ENCODE measurements at places on chromosomes 5 and 9.

DNA sequence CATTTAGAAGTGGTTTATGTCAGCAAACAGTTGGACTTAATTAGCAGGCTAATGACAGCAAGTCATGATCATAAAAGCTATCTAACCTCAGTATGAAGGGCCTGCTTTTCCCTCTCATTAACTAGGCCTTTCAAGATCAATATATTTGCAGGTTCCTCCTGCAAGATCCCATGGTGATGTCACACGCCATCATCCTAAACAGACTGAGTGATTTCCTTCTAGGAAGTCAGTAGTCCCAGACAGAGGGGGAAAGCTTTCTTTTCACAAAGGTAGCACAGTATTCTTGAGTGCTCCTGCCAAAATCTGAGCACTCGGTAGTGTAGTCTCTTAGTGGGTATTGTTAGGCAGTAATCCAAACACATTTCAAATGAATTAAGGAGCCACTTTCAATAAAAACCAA, 52.5 kb downstream of the UIMC1 start:
- DNase-seq = no peak

DNA sequence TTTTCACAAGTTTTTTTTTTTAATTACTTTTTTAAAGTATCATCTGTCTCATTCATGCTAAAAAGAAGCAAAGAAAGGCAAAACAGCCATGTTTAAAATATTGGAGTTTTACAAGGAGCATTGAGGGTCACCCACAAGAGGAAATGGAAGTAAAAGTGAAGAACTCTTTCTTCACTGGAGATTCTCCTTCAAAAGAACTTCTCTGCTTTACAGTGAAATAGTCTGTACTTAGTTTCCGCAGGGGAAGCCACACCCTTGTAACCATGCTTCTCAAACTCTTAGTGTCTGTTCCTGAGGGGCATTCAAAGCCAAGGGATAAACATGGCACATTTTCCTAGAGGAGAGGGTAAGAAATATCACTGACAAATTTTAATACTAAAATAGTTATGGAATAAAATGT, 8.6 kb downstream of the C9orf72 start:
- no peak for DNase-seq

- DNase-seq = no peak
Measured at GRCh38 chr5:147487031-147487750, 22.7 kb downstream of the DPYSL3 start.

DNA sequence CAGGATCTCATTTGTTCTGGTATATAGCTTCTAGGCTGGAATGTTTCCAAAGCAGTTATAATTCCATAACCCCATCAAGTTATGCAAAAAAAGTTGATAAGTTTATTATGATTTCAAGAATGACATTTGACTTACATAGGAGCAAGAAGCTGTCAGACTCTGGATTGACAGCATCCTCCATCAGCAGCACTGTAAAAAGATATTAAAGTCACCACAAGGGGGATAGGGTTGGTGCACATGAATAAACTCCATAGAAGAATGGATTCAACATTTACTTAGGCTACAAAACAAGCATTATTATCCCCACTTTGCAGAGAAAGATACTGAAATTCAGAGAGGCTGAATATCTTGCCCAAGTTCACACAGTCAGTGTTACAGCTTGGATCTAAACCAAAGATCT, 208.9 kb upstream of the SLC30A5 start:
- no peak for DNase-seq

- no peak for DNase-seq
Measured at GRCh38 chr5:121164632-121165031, 687.0 kb upstream of the FTMT start.

DNA sequence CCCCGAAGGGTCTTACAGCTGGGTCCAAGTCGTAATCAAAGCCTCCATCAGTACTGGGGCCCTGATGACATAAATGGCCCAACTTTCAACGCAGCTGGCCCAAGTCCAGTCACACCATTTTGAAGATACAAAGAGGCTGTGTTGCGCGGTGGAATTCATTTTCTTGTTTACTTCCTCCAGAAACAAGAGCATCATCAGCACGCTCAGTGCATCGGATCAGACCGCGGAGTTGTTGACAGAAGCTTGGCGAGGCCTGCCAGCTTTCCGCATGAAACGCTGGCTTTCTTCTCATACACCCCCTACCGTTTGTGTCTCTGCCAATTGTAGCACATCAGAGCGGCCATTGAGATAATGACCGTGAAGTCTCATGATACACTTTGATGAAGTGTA, 101.7 kb upstream of the SPATA31D4 start:
- no peak for DNase-seq

All from activated T-cell treated with anti-CD3 and anti-CD28 coated beads, Interleukin-2, amount 50 U/mL, for 24 hours (primary cell).